SJSA1 (cell line): ENCODE measurements at places on chromosomes 3 and 15. TPM values are rescaled to one million over a fixed set of nuclear protein-coding genes. Genes with fewer than 3 reads are reported as not detected.

DNA sequence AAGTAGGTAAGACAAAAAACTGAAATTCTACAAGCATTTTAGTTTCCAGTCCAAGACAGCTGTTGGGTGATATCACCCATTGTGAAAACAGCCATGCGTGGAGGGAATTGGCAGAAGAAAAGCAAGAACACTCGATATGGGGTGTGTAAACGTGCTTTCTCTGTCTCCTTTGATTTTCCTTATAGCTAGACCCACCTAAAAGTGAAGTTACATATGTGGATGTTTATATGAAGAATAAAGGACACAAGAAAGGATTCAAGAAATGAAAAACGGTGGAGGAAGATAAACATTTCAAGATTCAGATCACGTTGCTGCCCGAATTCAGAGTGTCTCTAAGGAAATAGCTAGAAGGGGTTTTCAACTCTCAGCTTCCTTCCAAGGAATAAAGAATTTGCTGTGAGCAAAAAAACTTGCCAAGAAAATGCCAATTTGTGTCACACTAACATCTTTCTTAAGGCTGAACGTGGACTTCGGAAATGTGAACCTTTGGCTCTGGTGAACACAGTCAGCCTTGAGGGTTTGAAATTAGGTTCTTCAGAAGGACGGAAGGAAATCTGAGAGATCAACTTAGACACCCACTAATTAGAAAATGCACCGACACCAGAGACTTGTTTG is 269.0 kb upstream of the ADAMTS9 start:
- no peak for DNase-seq

DNA sequence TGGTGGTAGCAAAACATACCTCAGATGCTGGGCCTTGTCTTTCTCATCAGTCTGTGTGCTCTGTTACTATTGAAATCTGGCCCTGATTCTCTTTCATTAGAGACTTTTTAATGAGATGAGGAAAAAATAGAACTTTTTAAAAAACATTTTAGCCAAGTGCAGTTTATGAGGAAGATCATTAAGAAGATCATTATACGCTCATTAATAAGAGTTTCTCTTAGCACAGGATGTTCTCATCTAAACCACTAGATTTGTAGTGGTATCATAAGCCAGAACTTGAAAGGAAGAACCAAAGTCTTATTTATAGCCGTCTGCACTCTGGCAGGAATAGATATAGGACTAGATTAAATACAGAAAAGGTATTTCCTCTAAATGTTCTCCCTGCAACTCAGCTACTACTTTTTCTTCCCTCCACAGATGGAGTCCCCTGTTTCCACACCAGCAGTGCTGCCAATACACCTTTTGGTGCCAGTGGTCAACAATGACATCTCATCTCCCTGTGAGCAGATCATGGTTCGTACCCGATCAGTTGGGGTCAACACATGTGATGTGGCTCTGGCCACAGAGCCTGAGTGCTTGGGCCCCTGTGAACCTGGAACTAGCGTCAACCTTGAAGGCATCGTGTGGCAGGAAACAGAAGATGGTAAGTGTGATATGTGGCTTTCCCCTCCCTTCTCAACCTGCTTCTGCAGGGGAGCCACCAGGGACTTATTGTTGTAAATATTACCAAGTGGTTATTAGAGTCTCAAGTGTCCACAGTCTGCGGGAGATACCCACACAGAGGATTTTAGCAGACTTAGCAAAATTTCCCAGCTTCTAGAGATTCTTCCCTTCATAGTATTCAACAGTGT is 152.8 kb downstream of the RBPMS2 start:
- DNase-seq: no peak

DNA sequence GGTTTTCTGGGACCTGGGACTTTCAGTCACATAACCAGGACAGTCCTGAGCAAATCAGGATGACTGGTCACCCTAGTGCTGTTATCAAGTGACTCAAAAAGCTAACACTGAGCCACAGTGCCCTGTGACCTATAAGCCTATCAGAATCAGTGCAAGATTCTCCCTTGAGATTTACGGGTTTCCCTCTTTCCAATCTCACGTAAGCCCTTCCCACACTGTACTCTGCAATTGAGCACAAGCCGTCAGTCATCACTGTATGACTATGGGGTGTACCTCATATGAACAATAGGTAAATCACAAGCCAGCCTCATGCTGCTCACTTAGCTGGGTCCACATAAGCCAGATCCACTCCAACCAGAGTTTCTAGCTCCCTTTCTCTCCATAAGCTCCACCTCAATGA is 21.0 kb upstream of the CLDN18 start:
- DNase-seq: no peak

DNA sequence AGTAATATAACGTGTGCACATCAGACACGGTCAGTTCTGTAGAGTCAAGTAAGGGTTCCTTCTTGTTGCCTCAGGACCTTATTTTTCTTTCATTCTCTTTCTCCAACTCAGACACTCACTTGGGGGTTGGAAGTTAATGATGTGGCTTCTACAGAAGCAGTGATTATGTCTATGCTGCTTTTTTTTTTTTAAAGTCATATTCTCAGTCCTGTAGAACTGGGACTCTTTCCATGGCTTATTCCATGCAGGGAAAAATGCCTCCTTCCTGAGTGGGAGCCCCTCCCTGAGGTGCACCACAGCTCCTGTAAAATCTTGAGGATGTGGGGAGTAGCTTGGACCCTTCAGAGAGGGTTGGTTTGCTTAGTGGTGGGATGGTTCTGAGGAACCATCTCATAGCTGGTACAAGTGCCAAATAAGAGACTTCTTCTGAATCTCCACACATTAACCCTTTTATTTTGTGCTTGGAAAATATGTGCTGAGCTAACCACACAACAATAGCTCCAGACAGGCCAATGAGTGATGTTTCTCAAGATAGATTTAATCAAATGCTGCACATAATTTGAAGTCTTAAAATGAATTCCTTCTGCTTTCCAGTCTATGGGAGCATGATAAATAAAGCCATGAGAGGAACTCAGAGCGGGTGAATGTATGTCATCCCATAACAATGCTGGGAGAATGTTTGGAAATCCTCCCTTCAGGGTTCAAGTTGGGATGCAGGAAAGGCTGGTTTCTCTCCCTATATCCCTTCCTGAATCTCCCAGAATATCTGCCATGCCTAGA is 23.3 kb upstream of the FSTL1 start:
- no peak for DNase-seq

- DNase-seq: no peak
Observed at GRCh38 chr3:50687127-50687751, 12.5 kb downstream of the DOCK3 start.

- DNase-seq: no peak
Observed at GRCh38 chr3:28564211-28564610, 215.6 kb upstream of the AZI2 start.

GRCh38 chr3:151219056-151219455 is 16.0 kb upstream of the GPR171 start:
- peak; percentile 6 for DNase-seq

- no peak for DNase-seq
Observed at GRCh38 chr3:153752405-153753027, 368.7 kb upstream of the ARHGEF26 start.

- no peak for DNase-seq
Observed at GRCh38 chr3:135851201-135852081, 114.1 kb upstream of the PPP2R3A start.

Gene EXD1
- total RNA-seq: not detected in 2 replicates

Gene LTK
- total RNA-seq: 0.24 and 0.31 TPM in 2 replicates

Gene SOX2
- 25.6 and 26.8 TPM in 2 replicates for total RNA-seq

Gene SCAMP5
- total RNA-seq: 0.09 and 0.29 TPM in 2 replicates

Gene TUBGCP4
- total RNA-seq: 9.4 and 11.7 TPM in 2 replicates
